Activated CD4-positive, CD25-positive, alpha-beta regulatory T cell treated with anti-CD3 and anti-CD28 coated beads, Interleukin-2, amount 50 U/mL, for 16 hours (primary cell): ENCODE measurements at places on chromosomes 4 and X.

- no peak for DNase-seq
These were observed 49.7 kb downstream of the TLL1 start for GRCh38 chr4:165922747-165923146.

DNA sequence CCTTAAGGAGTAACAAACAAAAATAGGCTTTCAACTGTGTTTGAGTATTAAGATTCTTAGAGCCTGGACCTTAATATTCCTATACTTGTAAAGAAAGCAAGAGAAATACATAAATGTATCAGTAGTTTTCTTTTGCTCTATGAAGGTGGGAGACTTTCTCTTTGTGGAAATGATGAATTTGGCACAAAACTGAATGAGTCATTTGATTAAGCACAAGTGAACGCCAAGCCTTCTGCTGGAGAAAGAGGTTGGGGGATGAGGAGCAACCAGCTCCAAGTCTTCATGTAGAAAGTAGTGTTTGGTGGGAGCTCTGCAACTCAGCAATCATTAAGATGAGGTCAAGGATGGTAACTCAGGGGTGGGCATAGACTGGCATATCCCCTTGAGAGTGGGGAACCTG, 49.6 kb downstream of the MEPE start:
- DNase-seq = no peak

GRCh38 chr4:74670583-74670982, 123.7 kb downstream of the BTC start:
- no peak for DNase-seq

GRCh38 chr4:78095081-78095480, 38.0 kb downstream of the FRAS1 start:
- DNase-seq = no peak

GRCh38 chrX:81316163-81316562, 114.3 kb downstream of the SH3BGRL start:
- no peak for DNase-seq

DNA sequence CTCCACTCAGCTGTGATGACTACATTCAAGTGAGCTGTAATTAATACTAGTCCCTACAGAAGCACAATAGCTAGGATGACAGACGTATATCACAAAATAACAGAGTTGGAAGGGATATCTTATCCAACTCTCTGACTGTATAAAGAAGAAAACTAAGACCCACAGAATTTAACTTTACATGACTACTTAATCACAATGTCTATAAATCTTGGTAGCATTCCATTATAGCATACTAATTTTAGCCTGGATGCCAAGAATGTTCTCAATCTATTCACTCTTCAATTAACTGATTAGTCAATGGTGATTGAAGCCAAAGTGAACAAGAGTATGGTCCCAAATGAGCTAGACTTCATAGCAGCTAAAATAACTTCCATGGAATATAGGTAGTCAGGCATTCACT, 31.2 kb downstream of the RPS6KA6 start:
- no peak for DNase-seq

DNA sequence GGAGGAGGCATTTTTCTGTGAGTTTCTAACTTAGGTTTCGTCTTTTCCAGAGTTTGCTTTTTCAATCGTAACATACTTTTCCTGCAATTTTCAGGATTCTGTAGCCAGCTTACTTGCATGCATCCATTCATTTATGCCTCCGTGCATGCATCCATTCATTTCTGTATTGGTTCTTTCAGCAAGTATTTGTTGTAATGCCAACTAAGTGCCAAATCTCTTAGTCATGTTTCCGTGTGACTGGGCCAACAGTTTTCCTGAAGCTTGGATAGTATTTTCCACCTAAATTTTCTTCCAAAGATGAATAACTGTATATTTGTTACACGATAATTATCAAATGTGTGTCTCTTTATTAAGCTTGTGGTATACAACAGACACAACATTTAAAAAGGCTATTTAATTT, 41.5 kb downstream of the CBLL2 start:
- no peak for DNase-seq

DNA sequence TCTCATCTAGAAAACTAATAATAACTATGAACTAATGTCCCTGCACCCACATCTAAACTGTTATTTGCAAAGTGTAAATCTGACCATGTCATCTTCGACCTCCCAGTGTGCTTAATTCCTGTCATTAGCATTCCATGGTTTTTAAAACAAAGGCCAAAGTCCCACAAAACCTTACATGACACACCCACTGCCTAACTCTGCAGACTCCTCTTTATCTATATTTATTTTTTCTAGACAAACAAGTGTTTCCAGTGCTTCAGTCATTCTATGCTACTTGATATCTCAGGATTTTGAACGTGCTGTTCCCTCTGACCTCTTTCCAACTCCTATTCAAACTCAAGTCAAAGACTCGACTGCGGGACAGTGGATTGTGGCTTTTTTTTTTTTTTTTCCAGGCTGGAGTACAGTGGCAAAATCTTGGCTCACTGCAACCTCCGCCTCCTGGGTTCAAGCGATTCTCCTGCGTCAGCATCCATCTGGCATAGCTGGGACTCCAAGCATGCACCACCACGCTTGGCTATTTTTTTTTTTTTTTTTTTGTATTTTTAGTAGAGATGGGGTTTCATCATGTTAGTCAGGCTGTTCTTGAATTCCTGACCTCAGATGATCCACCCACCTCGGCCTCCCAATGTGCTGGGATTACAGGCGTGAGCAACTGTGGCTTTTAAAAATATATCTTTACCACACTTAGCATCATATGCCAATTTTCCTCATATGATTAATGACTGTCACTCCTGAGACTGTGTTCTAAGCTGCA, 1511.0 kb downstream of the ARAP2 start:
- DNase-seq = no peak

DNA sequence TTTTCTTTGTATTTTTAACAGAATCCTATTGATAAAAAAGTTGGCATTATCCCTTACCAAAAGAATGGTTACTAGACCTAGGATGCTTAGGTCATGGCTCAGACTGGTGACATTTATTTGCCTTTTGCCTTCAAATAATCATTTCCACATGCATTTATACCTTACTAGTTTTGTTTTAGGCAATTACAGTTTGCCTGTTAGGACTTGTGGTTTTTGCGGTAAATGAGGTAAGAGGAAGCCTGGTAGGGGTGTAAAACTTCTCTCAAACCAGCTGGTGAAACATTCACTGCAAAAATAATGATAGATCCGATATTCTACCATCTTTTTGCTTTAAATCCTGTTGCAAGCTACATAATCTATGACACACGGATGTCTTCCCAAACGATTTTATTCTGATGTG, 12.1 kb downstream of the LAMP2 start:
- DNase-seq = no peak

DNA sequence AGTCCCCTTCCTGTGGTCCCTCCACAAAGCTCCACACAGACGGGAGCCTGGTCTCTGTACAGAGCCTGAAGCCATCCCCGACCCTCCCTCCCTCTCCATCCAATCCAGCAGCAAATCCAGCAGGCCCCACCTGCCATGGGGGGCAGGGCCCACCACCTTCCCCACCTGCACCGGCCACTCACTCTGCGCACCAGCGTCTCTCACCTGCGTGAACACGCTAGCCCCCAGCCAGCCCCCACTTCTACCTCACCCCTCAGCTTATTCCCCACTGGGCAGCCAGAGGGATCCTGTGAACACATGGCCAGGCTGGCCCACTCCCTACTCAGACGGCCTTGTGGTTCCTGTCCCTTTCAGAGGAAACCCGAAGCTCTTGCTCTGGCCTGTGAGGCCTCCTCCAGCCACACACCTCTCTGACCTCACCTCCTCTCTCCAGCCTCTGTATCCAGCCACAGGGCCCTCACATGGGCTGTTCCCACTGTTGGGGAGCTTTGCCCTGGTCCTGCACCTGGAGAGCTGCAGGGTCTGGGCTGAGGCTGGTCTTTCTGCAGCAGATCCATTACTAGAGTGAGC, 70.9 kb downstream of the WFS1 start:
- DNase-seq = no peak

DNA sequence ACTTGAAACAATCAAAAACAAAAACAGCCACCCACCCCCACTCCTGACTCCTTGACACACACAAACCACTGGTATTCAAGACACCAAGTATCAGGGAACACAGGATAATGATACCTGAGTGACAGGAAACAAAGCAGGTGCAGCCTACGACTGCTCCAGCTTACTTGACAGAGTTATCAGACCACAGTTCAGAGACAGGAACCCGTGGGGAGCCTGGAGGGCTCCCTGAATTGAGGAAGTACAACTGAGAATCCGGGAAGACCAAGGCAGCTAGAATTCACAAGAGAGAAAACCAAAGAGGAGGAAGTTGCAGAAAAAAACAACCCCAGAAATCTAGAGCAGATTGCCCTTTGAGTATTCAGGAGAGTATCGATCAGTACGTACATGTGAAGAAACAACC, 20.5 kb downstream of the COMMD8 start:
- no peak for DNase-seq
